NCI-H1105 treated with DMSO at 0.1 percent for 48 hours (cell line): ENCODE measurements at places on chromosomes 2 and 18.
A peak's percentile ranks its signal among the peaks of the same experiment; 100 is the strongest.

- no peak for DNase-seq
Measured at GRCh38 chr2:241422350-241422749, 66.3 kb downstream of the FARP2 start.

GRCh38 chr2:60370814-60371213, 182.6 kb downstream of the BCL11A start:
- DNase-seq: no peak

DNA sequence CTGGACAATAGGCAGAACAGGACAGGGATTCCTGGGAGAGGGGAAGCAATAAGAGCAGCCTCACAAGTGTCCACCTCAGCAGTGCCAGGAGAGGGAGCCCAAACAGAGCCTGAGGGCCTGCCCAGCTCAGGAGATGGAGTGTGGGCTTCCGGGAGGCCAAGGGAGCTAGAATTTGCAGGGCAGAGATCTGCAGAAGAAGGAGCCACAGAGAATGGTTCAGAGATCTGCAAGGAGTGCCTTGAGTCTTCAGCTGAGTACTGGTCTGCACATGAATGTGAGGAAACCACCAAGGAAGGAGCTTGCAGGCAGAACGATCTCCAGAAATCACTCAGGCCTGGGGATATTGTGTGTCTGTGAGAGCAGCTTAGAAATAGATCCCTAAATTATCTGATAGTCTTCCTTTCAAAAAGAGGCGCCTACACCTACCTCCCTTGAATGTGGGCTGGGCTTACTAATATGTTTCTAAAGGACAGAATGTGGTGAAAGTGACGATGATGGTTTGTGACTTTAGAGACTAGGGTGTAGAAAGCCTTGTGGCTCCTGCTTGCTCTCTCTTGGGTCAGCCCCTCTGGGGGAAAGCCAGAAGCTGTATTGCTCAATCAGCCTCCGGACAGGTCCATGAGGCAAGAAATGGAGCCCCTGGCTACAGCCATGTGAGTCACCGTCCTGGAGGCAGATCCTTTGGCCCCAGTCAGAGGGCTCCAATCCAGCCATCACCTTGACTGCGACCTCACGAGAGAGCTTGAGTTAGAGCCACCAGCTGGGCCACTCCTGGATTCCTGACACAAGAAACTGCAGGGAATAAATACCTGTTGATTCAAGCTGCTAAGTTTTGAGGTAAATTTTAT, 7.6 kb upstream of the LPIN1 start:
- DNase-seq: no peak

GRCh38 chr2:172375251-172375650, 52.1 kb upstream of the ITGA6 start:
- no peak for DNase-seq

- DNase-seq: no peak
Measured at GRCh38 chr2:169036736-169037440, 5.8 kb upstream of the ABCB11 start.

GRCh38 chr2:108612514-108613183, 78.4 kb downstream of the LIMS1 start:
- DNase-seq: no peak

- no peak for DNase-seq
Measured at GRCh38 chr18:8627107-8627472, 17.9 kb downstream of the RAB12 start.

DNA sequence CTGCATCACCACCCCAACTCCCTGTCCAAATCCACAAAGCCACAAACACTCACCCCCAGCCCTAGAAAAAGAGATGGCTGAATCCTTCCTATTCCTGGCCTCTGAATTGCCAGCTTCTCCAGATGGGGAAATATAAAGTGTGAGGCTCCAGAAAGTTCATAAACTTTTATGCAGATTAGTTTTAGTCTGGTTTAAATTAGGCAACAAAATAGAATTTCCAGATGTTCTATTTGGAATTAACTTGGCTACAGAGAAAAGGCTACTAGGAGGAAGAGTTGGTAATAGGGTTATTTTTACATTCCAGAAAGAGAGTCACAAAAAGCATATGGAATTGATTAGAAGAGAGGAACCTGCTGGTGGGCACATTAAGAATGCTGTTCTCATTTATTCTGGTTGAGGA, 56.0 kb downstream of the EN1 start:
- DNase-seq: no peak

- DNase-seq: no peak
Measured at GRCh38 chr18:23958036-23958435, 56.5 kb upstream of the TTC39C start.

DNA sequence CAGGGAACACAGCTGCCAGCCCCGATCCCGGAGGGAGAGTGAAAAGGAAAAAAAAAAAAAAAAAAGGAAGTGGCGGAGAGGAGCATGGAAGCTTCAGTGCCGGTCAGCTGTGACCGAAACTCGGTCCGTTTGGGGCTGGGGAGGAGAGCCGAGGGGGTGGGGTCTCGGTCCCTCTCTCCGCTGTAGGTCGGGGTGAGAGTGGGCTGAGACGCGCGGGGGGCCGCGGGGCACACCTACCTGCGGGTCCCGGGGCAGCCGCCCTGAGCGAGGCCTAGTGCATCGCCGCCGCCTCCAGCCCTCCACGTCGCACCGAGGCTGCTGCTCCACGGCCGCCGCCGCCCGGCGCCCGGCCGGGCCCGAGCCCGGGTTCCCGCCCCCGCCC, 536 bp downstream of the VPS54 start:
- DNase-seq: peak; percentile 39

DNA sequence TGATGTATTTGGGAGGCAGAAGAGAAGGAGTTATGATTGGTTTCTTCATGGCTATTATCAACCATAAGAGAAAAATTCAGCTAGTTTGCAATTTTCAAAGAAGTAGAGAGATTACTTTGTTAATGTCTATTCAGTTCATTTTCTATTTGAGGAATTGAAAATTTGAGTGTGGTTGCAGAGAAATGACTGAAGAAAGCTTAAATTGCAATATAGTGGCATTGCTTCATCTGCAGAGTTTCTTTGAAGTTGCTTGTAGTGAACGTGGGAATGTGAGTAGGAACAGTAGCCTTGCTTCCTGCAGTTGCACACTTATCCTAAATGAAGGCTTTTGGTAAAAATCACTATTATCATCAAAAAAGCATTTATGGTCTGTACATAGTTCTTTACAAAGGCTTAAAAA, 14.7 kb upstream of the CYRIA start:
- no peak for DNase-seq

GRCh38 chr2:218255446-218255845, 5.4 kb upstream of the GPBAR1 start:
- DNase-seq: no peak

- no peak for DNase-seq
Measured at GRCh38 chr2:8222979-8223694, 458.7 kb upstream of the ID2 start.

DNA sequence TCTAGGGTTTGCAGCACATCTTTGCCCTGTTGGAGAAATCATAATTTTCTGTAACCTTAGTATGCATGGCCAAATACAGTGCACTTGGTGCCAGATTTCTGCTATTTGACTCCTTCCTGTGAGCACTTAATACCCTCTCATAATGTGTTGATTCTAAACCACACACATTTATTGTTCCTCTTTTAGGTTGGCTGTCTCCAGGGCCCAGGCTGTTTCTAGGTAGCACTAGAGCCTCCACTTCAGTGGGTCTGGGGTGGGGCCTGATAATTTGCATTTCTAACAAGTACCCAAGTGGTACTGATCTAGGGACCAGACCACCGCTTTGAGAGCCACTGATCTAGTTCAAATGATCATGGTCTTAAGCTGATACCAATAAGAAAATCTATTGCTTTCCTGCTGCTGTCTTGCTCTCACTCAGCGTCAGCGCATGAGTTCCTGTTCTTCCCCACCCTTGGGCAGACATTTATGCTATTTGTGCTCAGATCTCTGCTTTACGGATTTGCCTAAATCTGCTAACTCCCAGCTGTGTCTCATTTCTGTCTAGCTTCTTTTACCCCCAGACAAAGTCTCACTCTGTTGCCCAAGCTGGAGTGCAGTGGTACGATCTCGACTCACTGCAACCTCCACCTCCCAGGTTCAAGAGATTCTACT, 7.4 kb downstream of the PTRHD1 start:
- peak; percentile 8 for DNase-seq

DNA sequence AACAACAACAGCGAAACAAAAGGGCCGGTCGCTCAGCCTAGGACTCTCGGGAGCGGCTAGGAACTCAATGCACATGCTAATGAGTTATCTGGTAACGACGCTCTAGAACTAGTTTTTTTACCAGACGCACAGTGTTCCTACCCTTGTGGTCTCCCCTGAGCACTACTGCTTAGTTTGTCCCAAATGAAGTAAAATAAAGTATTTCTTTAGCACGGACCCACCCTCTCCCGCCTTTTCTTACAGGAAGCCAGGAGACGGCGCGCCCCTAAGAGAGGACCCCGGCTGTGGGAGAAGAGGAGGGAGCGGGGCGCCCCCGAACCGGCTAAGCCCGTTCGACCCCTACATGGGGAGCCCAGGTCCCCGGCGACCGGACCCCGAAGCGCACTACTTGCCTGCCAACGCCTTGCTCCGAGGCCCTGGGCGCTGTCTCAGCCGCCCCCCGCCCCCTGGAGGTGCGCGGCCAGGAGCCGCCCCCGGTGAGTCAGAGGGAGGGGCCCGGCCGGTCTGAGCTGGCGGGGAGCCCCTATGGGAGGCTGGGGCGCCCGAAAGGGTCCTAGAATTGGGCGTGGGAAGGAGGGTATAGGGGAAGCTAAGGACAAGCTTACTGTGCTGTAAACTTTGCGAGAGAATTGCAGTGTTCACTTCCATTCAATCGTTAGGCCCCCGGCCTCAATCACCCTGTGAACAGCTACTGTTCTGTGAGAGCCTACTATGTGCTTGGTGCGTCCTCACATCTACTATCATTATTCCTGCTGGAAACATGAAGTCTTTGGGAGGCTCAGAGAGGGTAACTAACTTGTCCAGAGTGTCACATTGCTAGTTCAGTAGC, 3.6 kb upstream of the CAPG start:
- no peak for DNase-seq

- no peak for DNase-seq
Measured at GRCh38 chr2:196606516-196606915, 33.0 kb upstream of the CCDC150 start.

GRCh38 chr18:78596794-78597345, 382.7 kb upstream of the SALL3 start:
- no peak for DNase-seq

GRCh38 chr2:241111440-241111805, 9.3 kb upstream of the MTERF4 start:
- no peak for DNase-seq

GRCh38 chr2:176107731-176108181, 676 bp downstream of the HOXD11 start:
- no peak for DNase-seq

GRCh38 chr18:24992491-24992890, 359.5 kb downstream of the ZNF521 start:
- no peak for DNase-seq

- DNase-seq: no peak
Measured at GRCh38 chr2:73728043-73728442, 9.1 kb downstream of the TPRKB start.

DNA sequence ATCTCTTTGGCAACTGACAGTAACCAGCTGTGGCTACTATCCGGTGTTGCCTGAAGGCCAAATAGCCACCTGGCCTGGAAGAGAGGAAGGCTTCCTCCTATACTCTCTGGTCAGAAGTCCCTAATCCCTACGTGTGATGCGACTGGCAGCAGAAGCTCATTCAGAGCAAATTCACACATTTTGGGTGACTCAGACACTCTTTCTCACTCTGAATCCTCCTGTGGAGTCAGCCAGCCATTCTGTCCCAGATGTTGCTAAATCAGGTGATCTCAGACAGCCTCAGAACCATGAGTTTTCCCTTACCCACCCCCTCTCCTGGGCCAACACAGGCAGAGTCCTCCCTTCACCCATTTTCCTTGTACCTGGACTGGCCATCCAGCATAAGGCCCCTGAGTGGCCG, 34.7 kb downstream of the CFAP53 start:
- DNase-seq: no peak

DNA sequence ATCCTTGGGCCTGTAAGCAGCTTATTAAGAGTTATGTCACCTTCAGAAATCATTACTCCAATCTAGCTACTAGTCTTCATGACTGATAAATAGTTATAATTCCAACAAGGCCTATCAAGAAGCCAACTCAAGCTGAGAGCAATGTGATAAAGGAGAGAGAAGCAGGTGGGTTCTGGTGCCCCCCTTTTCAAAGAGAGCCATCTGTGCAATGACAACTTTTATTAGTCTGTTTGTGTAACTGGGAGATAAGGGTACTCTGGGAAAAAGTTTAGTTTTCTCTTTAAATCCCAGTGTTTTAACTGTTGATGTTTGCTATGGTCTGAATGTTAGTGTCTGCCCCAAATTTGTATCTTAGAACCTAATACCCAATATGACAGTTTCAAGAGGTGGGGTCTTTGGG, 60.6 kb downstream of the CCDC93 start:
- DNase-seq: no peak

- no peak for DNase-seq
Measured at GRCh38 chr18:62368100-62368499, 43.0 kb downstream of the TNFRSF11A start.
